Activated CD4-positive, alpha-beta T cell treated with anti-CD3 and anti-CD28 coated beads, Interleukin-2, amount 10 ng/mL, durations not matched to agents 24 days and 14 days (primary cell): ENCODE measurements at places on chromosomes 3 and 15.

DNA sequence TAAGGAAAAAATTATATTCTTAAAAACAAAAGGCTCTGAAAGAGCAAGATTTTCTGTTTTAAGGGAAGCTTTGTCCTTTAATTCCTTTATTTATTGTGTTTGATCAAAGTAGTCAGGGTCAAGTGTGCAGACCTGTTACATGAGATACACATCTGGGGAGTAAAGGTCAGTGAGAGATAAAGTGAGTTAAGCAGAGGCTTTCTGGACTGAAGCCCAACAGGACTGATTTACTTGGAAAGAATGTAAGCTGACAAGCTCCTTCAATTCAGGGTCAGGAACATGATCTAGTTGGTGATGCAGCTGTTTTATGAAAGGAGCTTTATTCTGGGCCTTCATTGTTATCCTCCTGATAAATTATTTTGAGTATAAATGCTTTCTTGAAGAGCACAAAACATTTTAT, 20.7 kb upstream of the OTOL1 start:
- no peak for DNase-seq
- H3K27me3 ChIP-seq, result no peaks in the 10 kb centered on the region
- H3K4me1 ChIP-seq, result no peaks in the 10 kb centered on the region
- H3K4me3 ChIP-seq, result no peak overlapping the region
- no peaks in the 10 kb centered on the region for H3K36me3 ChIP-seq

- no peak for DNase-seq
- peaks cover 3% of the 10 kb centered on the region for H3K4me1 ChIP-seq
- no peak overlapping the region for H3K27ac ChIP-seq
- no peaks in the 10 kb centered on the region for H3K27me3 ChIP-seq
- H3K36me3 ChIP-seq, result peaks cover 2% of the 10 kb centered on the region
Measured at GRCh38 chr15:100642950-100643338, 40.6 kb downstream of the ASB7 start.

GRCh38 chr3:76049776-76050175, 264.4 kb upstream of the ZNF717 start:
- no peak overlapping the region for H3K4me3 ChIP-seq

- H3K27ac ChIP-seq, result no peak overlapping the region
- peaks cover 4% of the 10 kb centered on the region for H3K4me1 ChIP-seq
- H3K4me3 ChIP-seq, result no peak overlapping the region
- DNase-seq, result no peak
- H3K36me3 ChIP-seq, result no peaks in the 10 kb centered on the region
Measured at GRCh38 chr3:62187022-62187431, 186.3 kb downstream of the FEZF2 start.

DNA sequence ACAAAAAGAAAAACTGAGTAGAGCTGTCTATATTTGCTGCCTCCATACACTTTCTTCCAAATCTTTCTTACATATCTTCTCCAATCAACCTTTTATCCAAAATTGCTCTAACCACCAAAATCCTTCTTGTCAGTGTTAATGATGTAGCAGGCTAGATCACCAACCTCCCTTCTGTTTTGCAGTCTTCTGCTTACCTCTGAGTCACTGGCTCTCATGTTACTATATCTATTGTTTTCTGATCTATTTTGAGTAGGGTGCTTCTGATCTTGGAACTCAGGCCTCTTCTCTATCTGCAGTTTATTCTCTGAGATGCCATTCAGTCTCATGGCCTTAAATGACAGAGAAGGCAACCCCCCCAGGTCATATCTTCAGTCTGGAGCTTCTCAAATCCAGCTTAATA, 26.3 kb upstream of the AADAC start:
- H3K4me3 ChIP-seq, result no peak overlapping the region
- no peak for DNase-seq
- no peaks in the 10 kb centered on the region for H3K4me1 ChIP-seq
- H3K27ac ChIP-seq, result no peak overlapping the region
- peaks cover 2% of the 10 kb centered on the region for H3K27me3 ChIP-seq

- H3K4me1 ChIP-seq, result peaks cover 42% of the 10 kb centered on the region
- H3K36me3 ChIP-seq, result peaks cover 7% of the 10 kb centered on the region
Measured at GRCh38 chr3:12658593-12659058, 5.3 kb downstream of the RAF1 start.

DNA sequence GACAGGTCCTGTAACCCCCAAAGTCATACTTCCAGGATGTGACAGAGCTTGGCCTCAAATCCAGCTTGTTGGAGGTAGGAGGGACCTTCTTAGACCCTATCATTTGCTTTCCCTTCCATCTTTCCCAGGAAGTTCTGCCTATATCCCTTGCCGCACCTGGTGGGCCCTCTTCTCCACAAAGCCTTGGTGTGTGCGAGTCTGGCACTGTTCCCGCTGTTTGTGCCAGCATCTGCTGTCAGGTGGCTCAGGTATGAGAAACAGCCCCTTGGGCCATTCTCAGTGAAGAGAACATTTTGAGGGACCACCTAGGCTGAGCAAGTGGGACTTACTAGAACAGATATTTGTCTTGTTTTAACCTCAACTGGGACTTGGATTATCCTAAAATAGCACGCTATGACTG, 1.3 kb downstream of the IL17RE start:
- H3K27me3 ChIP-seq, result no peaks in the 10 kb centered on the region
- no peaks in the 10 kb centered on the region for H3K36me3 ChIP-seq
- DNase-seq, result no peak
- no peak overlapping the region for H3K27ac ChIP-seq

- H3K27ac ChIP-seq, result peak overlapping the region; percentile 83
- peaks cover 24% of the 10 kb centered on the region for H3K36me3 ChIP-seq
- DNase-seq, result no peak
- peak overlapping the region; percentile 88 for H3K4me3 ChIP-seq
Measured at GRCh38 chr15:64845183-64845611, 3.5 kb downstream of the PLEKHO2 start.

- H3K27me3 ChIP-seq, result no peaks in the 10 kb centered on the region
- no peak overlapping the region for H3K4me3 ChIP-seq
- H3K36me3 ChIP-seq, result no peaks in the 10 kb centered on the region
- no peak for DNase-seq
- no peak overlapping the region for H3K27ac ChIP-seq
Measured at GRCh38 chr3:153756816-153757215, 364.4 kb upstream of the ARHGEF26 start.

- H3K36me3 ChIP-seq, result no peaks in the 10 kb centered on the region
- peaks cover 5% of the 10 kb centered on the region for H3K27me3 ChIP-seq
- no peak for DNase-seq
- H3K4me3 ChIP-seq, result no peak overlapping the region
Measured at GRCh38 chr3:190217081-190217480, 96.4 kb upstream of the P3H2 start.

DNA sequence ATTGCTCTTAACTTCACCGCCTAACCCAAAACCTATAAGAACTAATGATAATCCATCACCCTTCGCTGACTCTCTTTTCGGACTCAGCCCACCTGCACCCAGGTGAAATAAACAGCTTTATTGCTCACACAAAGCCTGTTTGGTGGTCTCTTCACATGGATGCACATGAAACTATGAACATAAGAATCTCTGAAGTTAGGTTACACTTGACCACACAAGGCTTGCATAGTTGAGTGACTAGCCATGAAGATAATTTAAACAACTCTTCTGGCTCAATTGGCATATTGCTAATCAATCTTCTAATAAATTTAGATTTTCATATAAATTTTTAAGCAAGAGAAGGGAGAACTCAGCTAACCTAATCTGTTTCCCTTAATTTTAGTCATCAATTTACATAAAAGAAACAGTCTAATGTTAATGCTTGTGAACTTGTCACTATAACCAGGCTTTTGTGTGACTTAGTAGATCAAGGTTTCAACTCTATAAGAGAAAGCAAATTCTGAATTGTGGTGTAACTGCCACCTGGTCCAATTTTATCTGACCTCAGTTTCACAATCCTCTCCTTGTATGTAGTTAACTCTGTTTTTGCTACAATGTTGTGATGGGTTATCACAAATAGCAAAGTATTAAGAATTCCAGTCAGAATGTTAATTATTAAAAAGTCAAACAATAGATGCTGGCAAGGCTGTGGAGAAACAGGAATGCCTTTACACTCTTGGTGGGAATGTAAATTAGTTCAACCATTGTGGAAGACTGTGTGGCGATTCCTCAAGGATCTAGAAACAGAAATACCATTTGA, 82.0 kb downstream of the HHLA2 start:
- H3K27me3 ChIP-seq, result no peaks in the 10 kb centered on the region
- H3K27ac ChIP-seq, result no peak overlapping the region
- no peak overlapping the region for H3K4me3 ChIP-seq

DNA sequence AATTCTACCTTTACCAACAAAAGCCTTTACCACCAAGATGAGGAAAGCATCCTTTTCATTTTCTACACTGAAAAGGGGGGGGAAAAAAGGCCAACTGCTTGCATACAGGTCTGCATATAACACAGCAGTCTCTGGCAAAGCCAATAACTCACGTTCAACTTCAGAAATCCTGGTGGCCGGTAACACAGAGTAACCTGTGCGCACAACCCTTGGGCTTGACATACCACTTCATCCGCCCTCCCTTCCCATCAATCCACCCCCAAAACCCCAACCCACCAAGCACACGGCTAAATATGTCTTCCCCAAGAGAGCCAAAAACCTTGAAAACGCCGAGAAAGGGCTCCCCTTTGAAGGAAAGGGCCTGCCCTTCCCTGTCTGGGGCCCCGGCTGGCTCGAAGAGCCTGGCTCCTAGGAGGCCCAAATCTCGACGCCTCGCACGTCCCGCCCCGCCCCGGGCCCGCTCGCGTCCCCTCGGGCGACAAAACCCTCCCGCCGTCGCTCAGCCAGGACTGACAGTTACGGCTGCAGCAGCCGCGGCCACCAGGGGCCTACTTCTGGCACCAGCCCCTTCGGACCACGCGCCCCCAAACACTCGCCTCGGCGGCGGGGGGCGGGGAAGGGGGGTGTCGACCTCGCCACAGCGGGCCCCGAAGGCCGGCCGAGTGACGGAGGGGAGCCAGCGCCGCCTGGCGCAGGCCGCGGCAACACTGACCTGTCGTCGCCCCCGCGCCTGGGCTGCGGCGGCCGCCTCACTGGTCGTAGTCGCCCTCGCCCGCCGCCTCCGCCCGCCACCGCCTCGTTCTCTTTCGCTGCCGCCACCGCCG, 835 bp downstream of the UBE3A start:
- H3K27me3 ChIP-seq, result no peaks in the 10 kb centered on the region
- peak overlapping the region; percentile 97 for H3K4me3 ChIP-seq
- DNase-seq, result peak; percentile 87
- H3K27ac ChIP-seq, result peak overlapping the region; percentile 95
- H3K36me3 ChIP-seq, result peaks cover 21% of the 10 kb centered on the region
- peaks cover 28% of the 10 kb centered on the region for H3K4me1 ChIP-seq

DNA sequence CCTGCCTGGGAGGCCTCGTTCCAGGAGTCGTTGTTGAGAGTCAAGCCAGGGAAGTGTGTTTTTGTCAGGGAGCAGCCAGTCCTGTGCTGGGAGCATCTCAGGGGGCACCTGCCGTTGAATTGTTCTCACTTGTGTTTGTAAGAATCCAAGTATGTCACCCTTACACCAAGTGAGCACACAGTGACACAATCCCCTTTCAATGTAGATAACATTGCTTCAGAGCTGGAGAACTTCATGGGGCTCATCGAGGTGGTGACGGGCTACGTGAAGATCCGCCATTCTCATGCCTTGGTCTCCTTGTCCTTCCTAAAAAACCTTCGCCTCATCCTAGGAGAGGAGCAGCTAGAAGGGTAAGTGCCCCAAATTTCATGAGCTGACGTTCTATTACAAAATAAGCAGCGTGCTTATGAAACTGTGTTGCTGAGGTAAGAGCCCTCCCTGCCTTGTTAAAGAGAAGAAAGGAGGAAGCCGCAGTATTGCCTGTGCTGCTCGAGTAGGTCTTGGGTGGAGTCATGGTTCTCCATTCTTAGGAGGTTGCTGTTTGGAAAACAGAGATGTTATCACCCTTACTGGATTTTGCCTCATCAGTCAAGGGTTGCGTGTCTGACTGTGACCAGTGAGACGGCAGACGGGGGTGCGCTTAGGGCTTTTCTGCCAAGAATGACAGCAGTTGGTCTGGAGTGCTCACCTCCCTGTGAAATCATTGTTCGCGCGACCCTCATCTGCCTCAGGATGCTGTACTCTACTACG, 108.1 kb downstream of the PGPEP1L start:
- no peak overlapping the region for H3K4me3 ChIP-seq
- H3K4me1 ChIP-seq, result peaks cover 16% of the 10 kb centered on the region
- no peaks in the 10 kb centered on the region for H3K27me3 ChIP-seq
- no peak for DNase-seq
- H3K27ac ChIP-seq, result no peak overlapping the region

DNA sequence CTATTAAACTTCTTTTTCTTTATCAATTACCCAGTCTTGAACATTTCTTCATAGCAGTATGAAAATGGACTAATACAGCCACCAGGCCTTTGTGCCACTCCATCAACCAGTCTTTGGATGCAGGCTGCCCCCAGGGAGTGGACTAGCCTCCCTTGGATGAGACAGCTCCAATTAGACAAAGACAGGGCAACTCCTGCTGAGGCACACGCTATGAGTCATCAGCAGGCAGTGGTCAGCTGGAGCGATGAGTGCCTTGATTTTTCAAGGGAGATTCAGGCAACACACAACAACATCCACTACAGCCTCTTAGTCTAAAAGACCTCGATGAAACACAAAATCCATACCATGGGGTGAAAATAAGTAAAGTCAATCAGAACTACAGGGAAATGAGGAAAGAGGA, 160.1 kb downstream of the ARRDC4 start:
- no peak overlapping the region for H3K4me3 ChIP-seq
- H3K36me3 ChIP-seq, result no peaks in the 10 kb centered on the region
- DNase-seq, result no peak
- no peaks in the 10 kb centered on the region for H3K27me3 ChIP-seq

DNA sequence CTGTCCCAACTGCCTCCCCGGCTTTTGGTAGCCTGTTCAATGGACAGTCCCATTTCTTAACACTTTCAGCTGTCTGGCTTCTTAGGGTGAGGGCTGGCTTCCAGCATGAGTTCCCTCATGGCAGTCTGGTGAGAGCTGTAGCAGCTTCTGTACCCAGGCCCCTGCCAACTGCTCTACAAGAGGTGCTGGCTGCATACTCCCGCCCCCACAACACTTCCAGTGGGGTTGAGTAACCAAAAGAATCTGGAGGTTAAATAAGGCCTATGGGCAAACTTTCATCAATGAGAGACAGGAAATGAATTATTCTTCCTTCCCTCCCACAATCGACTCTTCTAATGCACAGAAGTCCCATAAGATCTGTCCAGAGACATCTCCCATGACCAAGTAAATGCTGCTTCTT, 145.0 kb downstream of the NEK10 start:
- H3K27me3 ChIP-seq, result no peaks in the 10 kb centered on the region
- H3K4me1 ChIP-seq, result no peaks in the 10 kb centered on the region
- H3K27ac ChIP-seq, result no peak overlapping the region
- DNase-seq, result no peak
- H3K4me3 ChIP-seq, result no peak overlapping the region
- H3K36me3 ChIP-seq, result no peaks in the 10 kb centered on the region

- H3K4me1 ChIP-seq, result no peaks in the 10 kb centered on the region
- H3K36me3 ChIP-seq, result no peaks in the 10 kb centered on the region
- H3K4me3 ChIP-seq, result no peak overlapping the region
- no peaks in the 10 kb centered on the region for H3K27me3 ChIP-seq
Measured at GRCh38 chr3:7657214-7658112, 796.5 kb downstream of the GRM7 start.

DNA sequence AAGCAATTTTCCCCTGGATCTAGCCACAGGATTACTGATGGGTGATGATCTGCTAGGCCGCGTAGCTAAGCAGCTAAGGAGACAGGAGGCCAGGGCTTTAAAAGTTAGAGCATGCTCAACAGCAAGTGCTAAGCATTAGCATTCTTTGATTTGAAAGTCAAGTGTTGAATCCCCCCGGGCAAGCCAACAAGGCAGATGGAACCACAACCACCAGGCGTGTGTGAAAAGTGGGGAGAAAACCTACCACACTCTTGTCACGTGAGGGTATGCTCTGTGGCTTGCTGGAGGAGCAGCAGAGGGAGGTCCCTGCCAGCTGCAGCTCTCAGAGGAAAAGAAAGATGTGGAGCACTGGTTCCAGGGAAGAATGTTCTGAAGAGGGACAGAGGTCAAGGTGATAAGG, 20.9 kb downstream of the SLC51A start:
- H3K36me3 ChIP-seq, result peaks cover 53% of the 10 kb centered on the region
- no peak overlapping the region for H3K4me3 ChIP-seq
- DNase-seq, result no peak
